GM23338 (cell line): ENCODE measurements at places on chromosomes 7 and 10. TPM values are rescaled to one million over a fixed set of nuclear protein-coding genes. Genes with fewer than 3 reads are reported as not detected.

DNA sequence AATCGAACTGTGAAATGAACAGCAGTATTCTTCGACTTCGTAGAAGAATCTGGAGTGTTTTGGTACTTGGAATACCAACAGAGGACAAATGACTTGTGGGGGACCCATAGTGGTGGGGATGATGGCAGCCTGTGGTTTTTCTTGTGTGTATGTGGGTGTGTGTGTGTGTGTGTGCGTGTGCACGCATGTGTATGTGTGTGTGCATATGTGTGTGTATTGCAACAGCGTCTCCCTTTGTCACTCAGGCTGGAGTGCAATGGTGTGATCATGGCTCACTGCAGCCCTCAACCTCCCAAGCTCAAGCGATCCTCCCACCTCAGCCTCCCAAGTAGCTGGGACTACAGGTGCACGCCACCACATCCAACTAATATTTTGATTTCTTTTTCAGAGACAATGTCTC lies 9.4 kb upstream of the YWHAG start:
- no peak for DNase-seq

GRCh38 chr10:71127104-71127503 lies 85.3 kb upstream of the UNC5B start:
- no peak for DNase-seq

Gene MBL2
- polyA plus RNA-seq: not detected in 2 replicates

Gene PPP1R9A
- 9.3 and 10.6 TPM in 2 replicates for polyA plus RNA-seq

Gene GRM3
- polyA plus RNA-seq: 0.40 and 0.79 TPM in 2 replicates

- DNase-seq: peak; percentile 36
These were observed 93.2 kb downstream of the ADCYAP1R1 start for GRCh38 chr7:31145339-31145738.

GRCh38 chr10:58396057-58396456 lies 10.8 kb downstream of the TFAM start:
- no peak for DNase-seq

DNA sequence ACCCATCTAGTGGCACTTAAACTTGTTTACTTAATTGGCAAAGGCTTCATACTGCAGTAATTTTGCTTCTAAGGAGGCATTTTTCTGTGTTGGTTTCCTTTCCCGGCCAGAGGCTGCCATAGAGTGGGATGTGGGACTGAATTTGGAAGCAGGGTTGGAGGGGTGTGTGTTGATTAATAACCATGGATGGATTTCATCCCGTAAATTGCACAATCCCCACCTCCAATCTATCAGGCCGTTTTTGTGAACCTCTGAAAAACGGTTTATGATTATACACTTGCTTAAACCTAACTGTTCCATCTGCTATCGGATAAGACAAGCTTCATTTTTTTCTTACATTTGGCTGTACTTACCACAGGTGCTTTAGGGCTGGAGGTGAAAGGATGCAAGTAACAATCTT lies 1.3 kb downstream of the TMEM60 start:
- no peak for DNase-seq
